ENCODE measurements at places on chromosomes 7 and 10.

GRCh38 chr7:51238981-51239495 is 77.6 kb downstream of the COBL start:
- ATAC-seq = no peak

DNA sequence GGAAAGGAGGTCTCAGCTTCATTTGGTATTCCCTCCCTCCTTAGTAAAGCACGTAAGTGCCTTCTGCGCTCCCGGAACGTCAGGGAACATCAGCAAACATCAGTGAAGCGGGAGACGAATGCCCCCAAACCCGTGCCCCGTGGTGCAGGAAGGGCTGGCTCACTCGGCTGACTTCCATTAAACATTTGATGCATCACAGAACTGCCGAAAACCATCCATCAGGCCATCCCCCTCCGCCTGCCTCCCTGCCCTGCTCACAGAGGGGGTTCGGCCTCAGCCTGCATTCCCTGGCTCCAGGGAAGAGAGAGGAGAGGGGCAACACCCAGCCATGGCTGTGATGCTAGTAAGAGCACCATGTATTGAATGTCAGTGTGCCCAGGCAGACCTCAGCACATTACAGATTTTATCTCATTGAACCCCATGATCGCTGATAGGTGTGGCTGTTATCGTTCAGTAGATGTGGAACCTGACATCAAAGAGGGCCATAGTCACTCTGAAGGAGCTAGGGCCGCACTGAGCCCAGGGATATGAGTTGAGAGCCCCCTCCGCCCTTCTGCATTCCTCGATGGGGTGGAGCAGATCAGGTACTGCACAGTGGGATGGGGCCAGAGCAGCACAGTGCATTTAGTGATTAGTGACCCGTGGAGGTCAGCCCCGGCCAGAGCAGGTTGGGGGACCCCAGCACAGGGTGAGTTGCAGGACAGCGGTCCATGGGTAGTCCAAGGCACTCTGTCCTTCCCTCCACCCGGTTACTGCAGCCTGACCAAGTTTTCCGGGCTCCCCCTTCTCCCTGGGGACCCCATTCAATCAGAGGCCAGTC is 146.4 kb downstream of the RPS24 start:
- no peak for ATAC-seq

GRCh38 chr7:106076537-106076936 is 35.6 kb downstream of the SYPL1 start:
- ATAC-seq = no peak

- ATAC-seq = no peak
Measured at GRCh38 chr10:35707642-35708425, 65.7 kb upstream of the FZD8 start.

DNA sequence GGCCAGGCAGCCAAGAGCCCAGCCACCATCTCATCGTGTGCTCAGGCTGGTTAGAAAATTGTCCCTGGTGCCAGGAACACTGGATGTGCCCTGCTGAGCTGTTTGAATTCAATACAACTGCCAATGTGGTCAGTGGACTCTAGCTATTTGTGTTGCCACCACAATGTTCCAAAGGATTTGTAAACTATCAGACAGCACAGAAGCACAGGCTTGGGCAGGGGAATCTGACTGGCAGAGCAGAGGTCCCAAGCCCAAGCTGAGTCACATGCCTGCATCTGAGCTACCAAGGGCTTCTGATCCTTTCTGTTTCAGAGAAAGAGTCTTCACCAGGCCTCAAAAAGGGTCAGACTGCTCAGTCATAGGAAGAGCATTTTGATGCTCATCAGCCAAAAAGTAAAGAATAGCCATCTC is 232.1 kb upstream of the SEMA3C start:
- ATAC-seq = no peak

GRCh38 chr7:35359423-35359822 is 105.5 kb upstream of the TBX20 start:
- no peak for ATAC-seq

- peak; percentile 64 for ATAC-seq
Measured at GRCh38 chr7:17029150-17029549, 147.4 kb upstream of the AGR3 start.

DNA sequence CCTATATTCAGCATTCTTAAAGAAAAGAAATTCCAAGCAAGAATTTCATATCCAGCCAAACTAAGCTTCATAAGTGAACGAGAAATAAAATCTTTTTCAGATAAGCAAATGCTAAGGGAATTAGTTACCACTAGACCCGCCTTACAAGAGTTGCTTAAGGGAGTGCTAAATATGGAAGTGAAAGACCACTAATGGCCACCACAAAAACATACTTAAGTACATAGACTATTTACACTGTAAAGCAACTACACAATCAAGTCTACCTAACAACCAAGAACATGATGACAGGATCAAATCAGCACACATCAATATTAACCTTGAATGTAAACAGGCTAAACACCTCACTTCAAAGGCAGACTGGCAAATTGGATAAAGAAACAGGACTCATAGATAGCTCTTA is 42.2 kb upstream of the NME8 start:
- ATAC-seq = no peak

DNA sequence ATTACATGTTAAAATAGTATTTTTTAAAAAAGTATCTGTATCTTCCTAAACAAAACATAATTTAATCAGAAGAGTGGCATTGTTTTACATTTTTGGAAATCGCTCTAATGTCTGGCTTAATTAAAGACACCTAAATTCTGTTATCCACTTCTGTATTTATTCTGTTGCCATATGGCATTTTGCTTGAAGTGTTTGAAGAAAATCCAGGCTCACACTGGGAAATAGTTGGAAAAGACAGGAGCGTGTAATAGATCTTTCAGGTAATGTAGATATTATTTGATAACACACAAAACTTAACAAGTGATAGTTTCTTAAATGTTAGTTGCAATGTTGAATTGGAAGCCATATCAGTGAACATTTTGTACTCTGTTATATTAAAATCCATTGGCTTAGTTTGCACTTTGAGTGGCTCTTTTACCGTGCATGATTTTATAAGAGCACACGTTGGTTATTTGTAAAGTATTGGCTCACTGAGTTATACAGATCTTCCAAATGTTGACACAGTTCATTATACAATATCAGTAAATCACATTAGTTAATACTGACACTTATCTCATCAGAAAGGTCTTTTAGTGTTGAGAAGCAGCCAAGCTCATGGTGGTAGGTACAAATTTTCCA is 128.4 kb upstream of the NPVF start:
- ATAC-seq = no peak

DNA sequence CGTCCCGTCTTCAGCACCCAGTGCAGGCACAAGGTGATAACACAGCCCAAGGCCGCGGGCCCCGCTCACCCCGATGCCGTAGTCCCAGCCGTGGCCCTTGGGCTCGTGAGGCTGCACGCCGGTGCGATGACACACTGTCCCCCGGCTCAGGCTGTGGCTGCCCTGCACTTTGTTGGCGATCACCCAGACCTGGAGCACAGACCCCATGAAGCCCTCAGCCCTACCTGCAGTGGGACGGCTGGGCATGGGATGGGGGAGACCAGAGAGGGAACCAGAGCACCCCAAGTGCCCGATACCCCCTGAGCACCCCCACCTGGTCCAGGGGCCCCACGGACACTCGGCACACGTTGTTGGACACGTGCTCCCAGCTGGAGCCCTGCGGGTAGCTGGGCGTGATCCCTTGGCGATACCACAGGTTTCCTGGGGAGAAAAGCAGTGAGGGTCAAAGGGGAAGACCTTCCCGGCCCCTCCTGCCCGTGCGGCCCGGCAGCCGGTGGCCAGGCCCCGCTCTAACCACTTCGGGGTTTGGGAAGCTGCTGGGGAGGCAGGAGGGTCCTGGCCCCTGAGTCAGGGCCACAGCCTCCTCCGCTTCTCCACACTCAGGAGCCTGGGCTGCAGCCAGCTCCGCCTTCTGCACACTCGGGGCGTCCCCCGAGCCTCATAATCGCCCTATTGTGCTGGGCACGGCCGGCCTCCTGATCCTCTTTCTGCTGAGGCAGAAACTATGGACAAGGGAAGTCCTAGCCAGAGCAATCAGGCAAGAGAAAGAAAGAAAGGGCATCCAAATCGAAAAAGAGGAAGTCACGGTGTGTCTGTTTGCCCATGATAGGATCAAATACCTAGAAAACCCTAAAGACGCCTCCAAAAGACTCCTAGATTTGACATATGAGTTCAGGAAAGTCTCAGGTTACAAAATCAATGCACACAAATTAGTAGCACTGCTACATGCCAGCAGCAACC is 6.7 kb downstream of the BHLHA15 start:
- ATAC-seq = no peak

DNA sequence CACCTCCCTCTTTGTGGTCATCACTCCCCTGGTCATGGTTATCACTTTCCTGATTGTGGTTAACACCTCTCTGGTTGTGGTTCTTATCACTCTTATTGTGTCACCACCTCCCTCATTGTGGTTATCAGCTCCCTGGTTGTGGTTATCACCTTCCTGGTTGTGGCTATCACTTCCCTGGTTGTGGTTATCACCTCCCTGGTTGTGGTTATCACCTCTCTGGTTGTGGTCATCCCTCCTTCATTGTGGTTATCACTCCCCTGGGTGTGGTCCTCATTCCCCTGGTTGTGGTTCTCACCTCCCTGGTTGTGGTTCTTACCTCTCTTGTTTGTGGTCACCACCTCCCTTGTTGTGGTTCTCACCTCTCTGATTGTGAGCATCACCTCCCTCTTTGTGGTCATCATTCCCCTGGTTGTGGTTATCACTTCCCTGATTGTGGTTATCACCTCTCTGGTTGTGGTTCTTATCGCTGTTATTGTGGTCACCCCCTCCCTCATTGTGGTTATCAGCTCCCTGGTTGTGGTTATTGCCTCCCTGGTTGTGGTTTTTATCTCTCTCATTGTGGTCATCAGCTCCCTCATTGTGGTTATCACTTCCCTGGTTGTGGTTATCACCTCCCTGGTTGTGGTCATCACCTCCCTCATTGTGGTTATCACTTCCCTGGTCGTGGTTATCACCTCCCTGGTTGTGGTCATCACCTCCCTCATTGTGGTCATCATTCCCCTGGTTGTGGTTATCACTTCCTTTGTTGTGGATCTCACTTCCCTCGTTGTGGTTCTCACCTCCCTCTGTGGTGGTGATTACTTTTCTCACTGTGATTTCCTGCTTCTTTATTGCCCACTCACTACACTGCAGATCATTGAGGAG is 106.7 kb downstream of the GPR26 start:
- ATAC-seq = no peak

GRCh38 chr10:60419249-60419648 is 29.6 kb upstream of the ANK3 start:
- no peak for ATAC-seq

DNA sequence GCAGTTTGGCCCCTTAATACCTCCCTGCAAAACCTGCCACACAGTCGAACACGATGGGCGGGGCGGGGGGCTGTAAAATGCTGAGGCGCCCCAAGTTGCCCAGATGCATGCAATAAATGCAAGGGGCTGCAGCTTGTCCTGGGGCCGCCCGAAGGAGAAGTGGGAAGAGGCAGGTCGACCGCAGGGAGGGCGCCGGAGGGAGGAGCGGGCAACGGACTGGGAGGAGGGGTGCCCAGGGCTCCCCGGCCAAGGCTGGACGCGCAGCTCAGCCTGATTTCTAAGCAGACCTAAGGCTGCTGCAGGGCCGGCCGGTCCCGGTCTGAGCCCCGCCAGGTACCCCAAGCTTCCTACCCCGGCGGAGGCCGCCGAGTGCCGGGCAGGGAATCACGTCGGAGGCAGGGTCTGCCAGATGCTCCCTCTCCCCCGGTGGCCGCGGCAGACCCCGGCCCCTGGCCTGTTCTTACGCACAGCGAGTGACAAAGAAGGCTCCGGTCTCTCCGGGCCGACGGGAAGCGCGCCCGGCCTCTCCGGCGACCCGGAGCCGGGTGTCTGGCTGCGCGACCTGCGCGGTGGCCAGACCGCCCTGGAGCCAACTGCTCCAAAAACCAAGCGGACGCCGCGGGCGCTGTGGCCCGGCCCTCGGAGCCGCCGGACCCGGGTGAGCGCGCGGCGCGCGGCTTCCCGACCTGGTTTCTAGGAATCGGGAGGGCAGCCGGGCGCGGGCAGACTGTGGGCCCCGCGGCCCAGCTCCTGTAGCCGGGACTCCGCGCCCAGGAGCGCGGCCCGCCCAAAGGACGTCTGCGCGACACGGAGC is 744 bp upstream of the EBF3 start:
- ATAC-seq = no peak

DNA sequence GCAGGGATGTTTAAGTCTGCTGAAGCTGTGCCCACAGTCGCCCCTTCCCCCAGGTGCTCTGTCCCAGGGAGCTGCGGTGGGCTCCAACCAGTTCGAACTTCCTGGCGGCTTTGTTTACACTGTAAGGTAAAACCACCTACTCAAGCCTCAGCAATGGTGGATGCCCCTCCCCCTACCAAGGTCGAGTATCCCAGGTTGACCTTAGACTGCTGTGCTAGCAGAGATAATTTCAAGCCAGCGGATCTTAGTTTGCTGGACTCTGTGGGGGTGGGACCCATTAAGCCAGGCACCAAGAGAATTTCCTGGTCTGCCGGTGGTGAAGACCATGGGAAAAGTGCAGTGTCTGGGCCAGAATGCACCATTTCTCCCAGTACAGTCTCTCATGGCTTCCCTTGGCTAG is 56.0 kb downstream of the CCDC7 start:
- no peak for ATAC-seq

GRCh38 chr7:142868986-142869415 is 14.1 kb downstream of the EPHB6 start:
- ATAC-seq = no peak

All from stimulated activated memory B cell treated with anti-CD40 and anti-IgM and Interleukin-4, amounts not matched to agents 10 μg/mL and 1 μg/mL and 100 μg/mL, for 72 hours (primary cell).